Amniotic epithelial cell (primary cell): ENCODE measurements at places on chromosomes 5 and 9.

DNA sequence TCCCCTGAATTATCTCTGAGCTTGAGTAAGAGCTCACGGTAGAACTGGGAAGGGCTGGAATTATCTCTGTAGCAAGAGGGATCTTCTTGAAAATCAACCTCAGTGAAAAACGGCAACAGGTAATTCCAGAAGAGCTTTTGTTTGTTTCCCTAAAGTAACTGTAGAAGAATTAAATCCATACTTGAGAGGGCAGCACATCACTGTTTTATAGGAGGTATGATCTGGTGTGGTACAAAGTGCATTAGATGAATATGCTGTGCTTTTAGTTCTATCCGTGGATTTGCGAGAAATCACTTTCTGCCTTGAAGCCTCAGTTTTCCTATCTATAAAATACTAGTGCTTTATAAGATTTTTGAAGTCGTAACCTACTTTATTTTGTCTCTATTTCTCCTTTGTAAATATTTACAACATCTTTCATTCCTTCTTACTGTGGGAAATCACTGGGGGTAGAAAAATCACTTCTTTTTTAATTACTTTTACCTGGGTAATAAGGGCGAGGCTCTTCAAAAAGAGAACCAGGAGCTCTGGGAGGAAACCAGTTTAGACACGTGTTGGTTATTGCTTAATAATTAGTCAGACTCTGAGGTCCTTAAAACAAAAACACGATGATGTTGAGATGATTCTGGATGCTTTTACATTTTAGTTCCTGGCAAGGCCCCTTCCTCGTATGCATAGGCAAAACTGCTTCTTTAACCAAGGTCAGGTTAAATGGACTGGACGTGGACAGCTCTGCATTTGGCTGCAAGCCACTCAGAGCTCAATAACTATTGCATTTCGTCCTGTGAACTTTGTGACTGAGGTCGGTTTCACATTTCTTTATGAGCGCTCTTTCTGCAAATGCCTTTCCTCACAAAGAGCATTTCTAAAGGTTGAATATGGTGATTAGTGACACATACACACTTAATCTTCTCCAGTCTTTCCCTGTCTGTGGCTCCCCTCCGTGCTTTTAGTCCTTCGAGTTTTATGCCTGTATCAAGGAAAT, 376.1 kb downstream of the BRINP1 start:
- peak; percentile 44 for DNase-seq

- DNase-seq, result no peak
These were observed 24.9 kb downstream of the TAS2R1 start for GRCh38 chr5:9605041-9605838.

GRCh38 chr5:39466846-39467245, 42.1 kb upstream of the DAB2 start:
- no peak for DNase-seq

- no peak for DNase-seq
These were observed 342.3 kb downstream of the PLK2 start for GRCh38 chr5:58117542-58117941.

DNA sequence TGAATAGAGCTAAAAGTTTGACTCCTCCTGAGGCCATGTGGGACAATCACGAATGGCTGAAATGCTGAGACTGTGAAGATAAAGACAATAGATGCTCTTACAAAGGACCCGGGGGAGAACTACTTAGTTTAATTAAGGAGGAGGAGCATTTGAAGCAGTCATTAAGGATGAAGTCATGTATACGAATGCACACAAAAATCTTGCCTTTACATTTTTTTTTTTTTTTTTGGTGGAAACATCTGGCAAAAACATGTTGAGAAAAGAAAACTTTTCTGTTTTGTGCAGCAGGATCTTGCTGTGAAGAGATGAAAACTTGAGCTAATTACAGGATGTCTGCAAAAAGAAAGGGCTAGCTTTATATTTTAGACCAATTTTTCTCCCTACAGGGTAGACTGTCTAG, 42.3 kb upstream of the NR3C1 start:
- DNase-seq, result no peak

DNA sequence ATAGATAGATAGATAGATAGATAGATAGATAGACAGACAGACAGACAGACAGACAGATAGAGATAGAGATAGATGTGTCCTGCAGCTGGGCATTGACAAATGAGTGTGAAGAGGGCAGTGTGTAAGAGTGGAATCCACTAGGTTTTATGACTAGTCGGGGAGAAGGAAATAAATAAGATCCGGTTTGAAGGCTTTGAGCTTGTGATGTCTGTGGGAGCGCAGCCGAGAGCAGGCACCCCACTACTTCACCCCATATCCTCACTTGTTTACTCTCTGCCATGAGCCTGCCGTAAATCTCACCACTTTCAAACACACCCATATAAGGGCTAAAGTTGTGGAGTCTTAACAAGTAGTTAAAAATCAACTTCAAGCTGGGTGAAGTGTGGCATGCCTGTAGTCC, 1.4 kb upstream of the SUSD1 start:
- DNase-seq, result peak; percentile 65

- no peak for DNase-seq
These were observed 206.5 kb downstream of the PAX5 start for GRCh38 chr9:36827593-36827992.

DNA sequence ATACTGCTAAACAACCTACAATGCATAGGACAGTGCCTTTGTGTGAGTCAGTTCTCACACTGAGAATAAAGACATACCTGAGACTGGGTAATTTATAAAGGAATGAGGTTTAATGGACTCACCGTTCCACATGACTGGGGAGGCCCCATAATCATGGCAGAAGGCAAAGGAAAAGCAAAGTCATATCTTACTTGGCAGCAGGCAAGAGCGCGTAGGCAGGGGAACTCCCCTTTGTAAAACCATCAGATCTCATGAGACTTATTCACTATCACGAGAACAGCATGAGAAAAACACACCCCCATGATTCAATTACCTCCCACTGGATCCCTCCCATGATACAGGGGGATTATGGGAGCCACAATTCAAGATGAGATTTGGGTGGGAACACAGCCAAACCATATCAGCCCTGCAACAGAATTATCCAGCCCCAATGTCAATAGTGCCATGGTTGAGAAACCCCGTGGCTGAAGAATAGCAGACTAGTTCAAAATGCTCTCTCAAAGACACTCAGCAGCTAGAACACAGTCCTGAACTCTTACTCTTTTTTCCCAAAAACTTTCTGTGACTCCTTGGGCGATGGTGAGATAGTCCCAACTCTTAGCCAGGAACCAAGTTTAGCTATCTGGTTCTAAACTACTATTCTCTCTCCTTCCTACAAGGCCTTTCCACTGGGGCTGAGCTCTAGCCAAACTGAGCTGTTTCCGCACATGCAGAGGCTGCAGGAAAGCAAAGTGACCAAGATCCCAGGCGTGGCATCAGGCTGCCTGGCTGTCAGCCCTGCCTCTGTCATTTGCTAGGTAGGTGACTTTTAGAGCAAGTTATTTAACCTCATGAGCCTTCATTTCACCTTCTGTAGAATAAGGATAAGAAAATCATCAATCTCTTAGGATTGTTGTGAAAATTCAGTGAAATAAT, 21.7 kb downstream of the FAT2 start:
- peak; percentile 1 for DNase-seq

- DNase-seq, result no peak
These were observed 38.8 kb upstream of the SPRY4 start for GRCh38 chr5:142363619-142363963.

- DNase-seq, result peak; percentile 56
These were observed 998.8 kb downstream of the MAT2B start for GRCh38 chr5:164504141-164504772.

GRCh38 chr9:104911032-104911607, 16.8 kb downstream of the ABCA1 start:
- peak; percentile 65 for DNase-seq

- DNase-seq, result no peak
These were observed 119.3 kb downstream of the SSBP2 start for GRCh38 chr5:81631621-81632020.

DNA sequence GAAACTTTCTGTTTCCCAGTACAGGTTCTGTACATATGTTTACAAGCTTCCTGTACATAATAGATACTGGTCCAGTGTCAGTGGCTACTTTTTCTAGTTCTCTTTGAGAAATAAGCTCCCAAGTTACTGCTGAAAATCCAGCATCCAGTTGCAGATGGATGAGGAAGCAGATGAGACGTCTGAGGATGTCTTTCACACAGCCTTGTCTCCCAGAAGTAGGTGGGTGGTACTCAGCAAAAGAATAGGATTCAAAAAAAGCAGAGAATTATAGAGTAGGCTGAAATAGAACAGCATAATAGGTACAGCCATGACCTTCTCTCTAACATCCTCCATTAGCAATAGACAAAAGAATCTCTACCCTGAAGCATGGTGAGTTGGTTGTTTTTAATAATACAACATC, 77.7 kb downstream of the BRINP1 start:
- DNase-seq, result no peak

DNA sequence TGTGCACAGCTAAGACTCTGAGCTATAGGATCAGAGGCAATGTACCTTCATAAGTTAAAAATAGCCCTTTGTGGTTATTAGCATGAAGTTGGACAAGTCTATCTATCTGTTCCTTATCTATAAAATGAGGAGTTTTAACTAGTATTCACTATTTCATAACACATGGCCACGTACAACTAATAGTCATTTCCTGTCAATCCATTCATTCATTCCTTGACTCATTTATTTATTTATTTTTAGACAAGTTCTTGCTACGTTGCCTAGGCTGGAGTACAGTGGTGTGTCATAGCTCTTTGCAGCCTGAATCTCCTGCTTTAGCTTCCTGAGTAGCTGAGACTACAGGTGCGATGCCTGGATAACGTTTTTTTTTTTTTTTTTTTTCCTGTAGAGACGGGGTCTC, 92.1 kb downstream of the NR3C1 start:
- peak; percentile 74 for DNase-seq

- DNase-seq, result no peak
These were observed 51.3 kb upstream of the PITX1 start for GRCh38 chr5:135085133-135085935.

DNA sequence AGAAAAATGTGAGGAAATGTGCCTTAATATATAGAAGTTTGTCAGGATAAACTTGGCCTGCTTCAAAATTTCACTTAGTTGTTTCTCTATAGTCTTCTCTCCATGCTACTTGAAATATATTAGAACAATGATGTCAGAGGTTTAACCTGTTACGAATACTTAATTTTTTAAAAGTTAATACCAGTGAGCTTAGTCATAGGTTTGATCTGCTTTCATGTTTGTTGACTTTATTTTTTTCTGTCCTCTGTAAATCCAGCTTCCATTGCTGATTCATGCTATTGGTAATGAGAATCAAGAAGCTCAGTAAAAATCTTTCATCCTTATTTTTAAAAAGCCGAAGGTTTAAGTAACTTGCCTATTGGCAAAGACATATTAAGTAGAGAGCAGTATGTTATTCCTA, 27.9 kb downstream of the BDP1 start:
- peak; percentile 77 for DNase-seq

DNA sequence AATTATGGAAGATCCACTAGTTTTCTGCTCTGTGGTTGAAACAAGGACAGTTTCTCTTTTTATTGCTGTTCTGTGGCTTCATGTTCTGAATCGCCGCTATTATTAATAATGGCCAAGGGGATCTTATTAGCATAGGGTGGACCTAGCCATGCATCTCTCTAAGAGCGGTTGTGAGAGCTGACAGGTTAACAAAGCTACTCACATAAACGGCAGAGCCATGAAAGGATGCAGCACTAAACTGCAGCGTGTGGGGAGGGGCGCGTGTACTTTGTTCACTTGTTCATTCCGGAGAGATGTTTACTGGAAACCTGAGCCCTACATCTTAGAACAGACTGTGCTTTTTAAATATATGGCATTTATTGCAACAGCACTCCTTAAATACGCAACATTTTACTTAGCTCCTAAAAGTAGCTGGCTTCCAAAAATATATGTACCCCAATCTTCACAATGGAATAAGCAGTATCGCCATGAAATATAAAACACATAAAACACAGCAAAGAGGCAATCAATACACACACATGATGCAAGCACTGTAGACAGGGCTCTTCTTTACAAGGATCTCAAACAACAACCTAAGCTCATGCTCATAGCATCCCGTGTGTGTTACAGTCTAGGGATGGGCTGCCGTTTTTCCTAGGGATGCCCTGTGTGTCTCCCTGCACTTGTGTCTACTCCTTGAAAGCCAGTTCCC, 424.6 kb downstream of the MED10 start:
- DNase-seq, result no peak

DNA sequence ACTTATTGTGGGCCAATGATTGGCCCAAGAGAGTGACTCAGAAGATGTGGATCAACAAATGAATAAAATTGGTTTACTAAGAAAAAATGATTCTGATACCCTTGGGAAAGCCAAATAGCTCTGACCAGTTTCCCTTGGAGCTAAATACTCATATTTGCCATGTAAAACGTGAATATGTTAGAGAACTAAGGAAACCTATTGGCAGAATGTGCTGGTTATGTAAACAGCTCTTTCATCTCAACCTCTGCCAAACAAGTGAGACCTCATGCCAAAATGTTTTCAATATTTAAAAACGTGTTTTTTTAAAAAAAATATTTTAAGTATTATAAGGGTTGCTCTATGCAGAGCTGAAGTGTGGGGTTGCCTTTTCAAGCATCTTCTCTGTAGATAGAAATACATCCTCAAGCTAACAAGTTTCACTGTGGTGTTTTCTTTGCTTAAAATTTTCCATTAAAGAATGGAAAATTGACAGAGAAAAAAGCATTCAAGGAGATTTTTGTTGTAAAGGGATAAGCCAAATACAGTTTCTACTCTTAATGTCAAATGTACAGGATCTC, 186.9 kb upstream of the TUT7 start:
- no peak for DNase-seq

DNA sequence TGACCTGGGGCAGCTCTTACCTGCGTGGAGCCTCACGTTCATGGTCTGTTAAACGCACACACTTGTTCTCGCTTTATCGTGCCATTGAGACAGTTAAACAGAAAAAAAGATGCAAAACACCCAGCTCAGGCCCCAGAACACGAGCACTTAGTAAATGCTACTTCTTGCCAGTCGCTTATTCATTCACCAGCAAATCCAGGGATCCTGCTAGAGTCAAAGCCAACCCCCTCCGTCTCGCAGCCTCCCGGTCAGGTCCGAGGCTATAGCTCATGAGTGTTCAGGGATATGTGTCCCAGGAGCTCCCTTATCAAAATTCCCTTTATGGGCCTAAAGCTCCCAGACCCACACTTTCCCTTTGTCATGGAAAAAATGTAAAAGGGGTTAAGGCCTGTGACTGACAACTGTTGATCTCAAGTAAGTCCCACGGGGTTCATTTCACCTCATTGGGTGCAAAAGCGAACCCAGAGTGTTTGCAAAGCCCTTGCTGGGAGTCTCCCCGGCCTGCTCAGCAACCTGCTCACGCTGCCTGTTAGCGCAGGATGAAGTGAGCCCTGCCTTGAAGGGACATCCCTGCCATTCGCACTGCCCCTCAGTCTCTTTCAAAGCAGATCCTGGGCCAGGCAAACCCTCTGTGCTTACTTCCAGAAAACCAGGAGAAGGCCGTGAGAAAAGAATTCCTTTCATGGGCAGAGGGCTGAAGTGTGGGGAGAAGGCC, 40.7 kb downstream of the HRH2 start:
- DNase-seq, result no peak

- DNase-seq, result no peak
These were observed 694 bp upstream of the PHPT1 start for GRCh38 chr9:136848393-136849037.

- peak; percentile 27 for DNase-seq
These were observed 1.5 kb downstream of the SH3GLB2 start for GRCh38 chr9:129026442-129027223.

GRCh38 chr9:6014670-6015270, 654 bp downstream of the RANBP6 start:
- DNase-seq, result peak; percentile 84
